ENCODE measurements at places on chromosomes 4 and X. TPM values are rescaled to one million over a fixed set of nuclear protein-coding genes. Genes with fewer than 3 reads are reported as not detected.
A peak's percentile ranks its signal among the peaks of the same experiment; 100 is the strongest.

The ZNF674 gene
- 3.4 TPM for total RNA-seq

The SPANXC gene
- 5.8 TPM for total RNA-seq

The GAGE12F gene
- total RNA-seq = not detected

The TLR3 gene
- 6.7 TPM for total RNA-seq

DNA sequence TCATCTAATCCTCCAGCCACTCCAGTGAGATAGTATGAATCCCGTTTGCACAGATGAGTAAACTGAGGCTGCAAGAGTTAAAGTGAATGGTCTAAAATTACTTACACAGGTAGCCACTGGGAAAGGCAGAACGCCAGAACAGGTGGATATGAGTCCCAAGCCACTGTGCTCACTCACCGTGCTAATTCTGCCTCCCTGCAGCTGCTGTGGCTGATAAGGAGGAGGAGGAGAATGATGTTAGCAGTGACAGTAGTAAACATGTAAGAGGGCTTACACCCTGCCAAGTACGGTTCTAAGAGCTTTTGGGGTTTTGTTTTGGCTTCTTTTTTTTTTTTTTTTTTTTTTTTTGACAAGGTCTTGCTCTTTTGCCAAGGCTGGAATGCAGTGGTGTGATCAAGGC is 90.5 kb upstream of the PRPS2 start:
- no peak for DNase-seq

DNA sequence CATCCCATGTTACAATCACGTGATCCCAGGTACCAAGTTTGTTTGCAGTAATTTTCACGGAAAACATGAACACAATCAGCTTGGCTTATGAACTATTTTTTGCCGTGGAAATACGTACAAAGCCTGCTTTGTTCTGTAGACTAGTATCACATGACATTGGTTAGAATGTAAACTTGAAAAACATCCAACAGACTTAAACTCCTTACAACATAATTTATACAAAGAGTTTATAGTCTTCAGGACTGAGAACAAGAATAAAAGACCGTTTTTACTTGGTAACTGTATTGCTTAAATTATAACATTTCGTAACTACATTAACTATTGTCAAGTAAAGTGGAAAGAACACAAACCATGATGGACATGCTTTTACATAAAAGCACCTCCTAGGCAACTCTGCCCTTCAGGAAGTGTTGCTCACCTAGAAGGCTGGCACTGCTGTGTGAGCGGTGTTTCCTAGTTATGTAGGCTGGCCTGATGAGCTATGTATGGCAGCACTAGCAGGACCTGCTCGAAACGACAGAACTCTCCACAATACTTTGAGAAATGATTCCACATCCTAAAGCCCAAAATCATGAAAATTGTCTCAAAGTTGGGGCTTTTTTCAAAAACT is 41.8 kb upstream of the WDR1 start:
- no peak for DNase-seq

DNA sequence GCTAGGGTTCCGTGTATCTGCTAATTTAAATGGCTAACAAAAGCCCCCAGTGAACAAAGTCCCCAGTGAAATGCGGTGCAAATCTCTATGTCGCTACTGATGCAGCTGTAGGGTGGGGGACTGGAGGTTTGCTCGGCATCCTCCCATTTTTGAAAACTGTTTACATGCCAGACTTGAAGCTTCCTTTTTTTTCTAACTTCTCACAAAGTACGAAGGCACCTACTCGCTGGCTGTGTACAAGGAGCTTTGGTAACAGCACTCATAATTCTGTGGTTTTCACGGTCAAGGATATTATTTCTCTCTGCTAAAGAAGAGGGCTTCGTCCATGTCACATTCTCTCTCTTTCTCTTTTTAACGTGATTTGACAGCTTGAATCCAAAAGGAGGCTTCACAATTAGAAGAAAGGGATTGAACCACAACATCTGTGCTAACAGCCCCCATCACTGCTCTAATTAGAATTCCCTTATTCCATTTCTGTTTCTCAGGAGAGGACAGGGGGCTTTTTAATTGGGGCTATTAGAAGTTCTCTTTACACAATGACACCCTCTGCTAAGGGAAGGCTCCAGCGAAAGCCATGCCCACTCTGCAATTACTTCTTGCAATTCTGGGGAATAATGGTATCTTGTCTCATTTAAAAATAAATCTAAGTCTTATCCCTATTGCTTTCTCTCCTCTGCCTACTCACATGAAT is 46.7 kb downstream of the TMEM156 start:
- peak; percentile 25 for DNase-seq

DNA sequence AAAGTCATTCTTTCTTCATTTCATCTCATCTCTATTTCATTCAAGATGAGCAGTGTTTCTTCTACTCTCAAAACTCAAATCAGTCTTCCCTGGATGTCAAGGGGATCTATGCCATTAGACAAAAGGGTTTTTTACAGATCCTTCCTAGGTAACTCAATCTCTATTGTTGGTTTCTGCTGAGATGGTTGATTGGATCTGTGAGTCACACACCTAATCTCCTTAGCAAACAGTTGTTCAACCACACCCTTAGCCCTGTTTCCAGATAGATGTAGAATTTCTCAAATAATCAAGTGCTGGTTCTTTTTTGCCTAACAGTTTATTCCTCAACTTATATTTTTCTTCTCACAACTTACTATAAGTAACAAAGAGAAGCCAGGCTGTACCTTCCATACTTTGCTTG is 200.5 kb downstream of the KDR start:
- no peak for DNase-seq

DNA sequence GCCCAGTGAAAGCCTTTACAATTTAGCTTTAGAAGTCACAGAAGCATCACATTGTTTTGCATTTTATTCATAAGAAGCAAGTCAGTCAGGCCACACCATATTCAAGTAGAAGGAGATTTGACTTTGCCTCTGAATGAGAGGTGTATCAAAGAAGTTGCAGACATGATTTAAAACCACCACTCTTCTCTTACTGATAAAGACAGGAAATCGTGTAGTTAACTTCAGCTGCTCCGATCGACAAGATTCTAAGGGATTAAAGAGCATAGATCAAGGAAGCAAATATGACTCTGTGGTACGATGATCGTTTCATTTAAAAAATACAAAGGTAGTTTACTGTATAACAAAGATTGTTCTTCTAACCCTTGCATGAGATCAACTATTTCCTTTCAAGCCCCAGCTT is 328.0 kb upstream of the PPP1R2C start:
- DNase-seq = no peak

DNA sequence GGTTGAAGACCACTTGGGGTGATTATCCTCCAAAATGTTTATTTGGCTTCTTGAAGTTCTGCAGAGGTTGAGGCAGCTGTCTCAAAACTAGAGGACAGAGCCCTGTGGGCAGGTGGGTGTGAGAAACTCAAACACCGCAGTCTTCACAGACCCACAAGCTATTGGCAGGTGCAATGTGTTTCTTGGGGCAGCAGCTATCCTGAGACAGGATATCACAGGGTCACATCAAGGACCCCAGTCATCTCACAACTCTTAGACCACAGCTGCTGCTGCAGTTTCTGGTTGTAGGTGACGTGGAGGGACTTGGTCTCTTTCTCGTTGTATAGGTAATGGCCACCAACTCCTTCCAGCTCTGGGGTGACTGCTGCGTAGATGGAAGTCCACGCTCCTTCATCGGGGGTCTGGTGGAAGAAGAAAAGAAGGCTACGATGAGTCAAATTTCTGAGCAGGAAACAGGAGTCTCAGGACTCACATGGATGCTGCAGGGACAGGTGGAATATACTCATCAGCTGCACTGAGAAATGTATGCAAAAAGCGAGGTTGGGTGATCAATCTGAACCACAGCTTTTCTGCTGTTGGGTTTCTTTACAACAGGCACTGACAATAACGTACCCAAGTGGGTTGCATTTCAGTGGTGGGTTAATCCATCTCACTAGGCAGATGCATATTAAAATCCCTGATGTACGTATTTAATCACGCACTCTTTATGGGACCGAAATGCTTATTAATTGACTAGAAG is 279.8 kb downstream of the DHRSX start:
- DNase-seq = no peak

GRCh38 chrX:8043121-8043520 is 115.9 kb upstream of the PNPLA4 start:
- no peak for DNase-seq

Data from M059J (cell line).